Activated CD8-positive, alpha-beta memory T cell treated with anti-CD3 and anti-CD28 coated beads, Interleukin-2, amount 10 ng/mL, durations not matched to agents 7 days and 5 days (primary cell): ENCODE measurements at places on chromosomes 7 and 10. TPM values are rescaled to one million over a fixed set of nuclear protein-coding genes. Genes with fewer than 3 reads are reported as not detected.

DNA sequence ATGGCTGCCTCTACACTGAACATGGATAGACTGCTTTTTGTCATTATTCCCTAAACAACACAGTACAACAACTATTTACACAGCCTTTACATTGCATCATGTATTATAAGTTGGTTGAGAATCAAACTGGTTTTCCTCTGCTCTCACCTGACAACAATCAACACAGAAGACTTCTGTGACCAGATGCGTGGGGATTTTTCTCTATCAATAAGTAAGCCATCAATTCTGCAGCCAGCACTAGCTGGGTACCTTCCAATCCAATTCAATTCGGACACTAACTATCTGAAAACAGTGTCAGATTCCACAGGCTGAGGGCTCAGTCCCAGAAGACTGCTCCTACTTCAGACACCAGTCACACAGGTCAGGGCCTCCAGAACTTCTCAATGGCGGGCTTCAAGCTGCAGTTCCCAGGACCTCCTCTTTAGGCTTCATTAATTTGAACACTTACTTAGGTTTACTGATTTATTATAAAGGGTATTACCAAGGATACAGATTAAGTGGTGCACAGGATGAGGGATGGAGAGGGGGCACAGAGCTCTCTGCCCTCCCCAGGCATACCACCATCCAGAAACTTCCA lies 36.4 kb upstream of the ASL start:
- no peak for DNase-seq

GRCh38 chr7:124912972-124913371 lies 16.7 kb downstream of the POT1 start:
- no peak for DNase-seq

GRCh38 chr10:104809288-104810090 lies 168.4 kb downstream of the SORCS3 start:
- DNase-seq = no peak

The NFE2L3 gene
- 20.1 TPM for total RNA-seq

DNA sequence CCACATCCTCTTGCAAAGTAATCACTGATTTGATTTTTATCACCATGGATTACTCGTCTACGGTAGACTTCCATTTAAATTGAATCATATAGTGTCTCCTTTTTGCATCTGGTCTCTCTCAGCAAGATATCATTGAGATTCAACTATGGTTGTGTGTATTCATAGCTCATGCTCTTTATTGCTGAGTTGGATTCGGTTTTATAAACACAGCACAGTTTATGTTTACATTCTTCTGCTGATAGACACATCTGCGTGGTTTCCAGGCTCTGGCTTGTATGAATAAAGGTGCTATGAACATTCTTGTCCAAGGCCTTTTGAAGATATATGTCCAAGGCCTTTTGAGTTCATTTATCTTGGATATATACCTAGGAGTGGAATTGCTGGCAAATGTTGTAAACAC lies 356.5 kb upstream of the CELF2 start:
- no peak for DNase-seq

DNA sequence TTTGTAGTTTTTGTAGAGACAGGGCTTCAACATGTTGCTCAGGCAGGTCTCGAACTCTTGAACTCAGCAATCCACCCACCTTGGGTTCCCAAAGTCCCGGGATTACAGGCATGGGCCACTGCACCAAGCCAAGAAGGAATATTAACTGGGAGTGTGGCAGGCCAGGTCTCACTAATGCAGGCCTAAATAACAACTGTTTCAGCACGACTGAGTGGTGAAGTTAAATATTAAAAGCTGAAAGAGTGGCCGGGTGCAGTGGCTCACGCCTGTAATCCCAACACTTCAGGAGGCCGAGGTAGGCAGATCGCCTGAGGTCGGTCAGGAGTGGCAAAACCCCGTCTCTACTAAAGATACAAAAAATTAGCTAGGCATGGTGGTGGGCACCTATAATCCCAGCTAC lies 21.1 kb downstream of the CHUK start:
- no peak for DNase-seq

The PI4K2A gene
- total RNA-seq = 10.5 TPM

- DNase-seq = no peak
Measured at GRCh38 chr10:26457088-26457487, 18.9 kb downstream of the APBB1IP start.

GRCh38 chr7:112886208-112886607 lies 96.0 kb upstream of the TMEM168 start:
- no peak for DNase-seq

- DNase-seq = no peak
Measured at GRCh38 chr7:12431886-12432556, 28.4 kb upstream of the VWDE start.

The PILRA gene
- total RNA-seq = 3.4 TPM

The SPDYE1 gene
- not detected for total RNA-seq

DNA sequence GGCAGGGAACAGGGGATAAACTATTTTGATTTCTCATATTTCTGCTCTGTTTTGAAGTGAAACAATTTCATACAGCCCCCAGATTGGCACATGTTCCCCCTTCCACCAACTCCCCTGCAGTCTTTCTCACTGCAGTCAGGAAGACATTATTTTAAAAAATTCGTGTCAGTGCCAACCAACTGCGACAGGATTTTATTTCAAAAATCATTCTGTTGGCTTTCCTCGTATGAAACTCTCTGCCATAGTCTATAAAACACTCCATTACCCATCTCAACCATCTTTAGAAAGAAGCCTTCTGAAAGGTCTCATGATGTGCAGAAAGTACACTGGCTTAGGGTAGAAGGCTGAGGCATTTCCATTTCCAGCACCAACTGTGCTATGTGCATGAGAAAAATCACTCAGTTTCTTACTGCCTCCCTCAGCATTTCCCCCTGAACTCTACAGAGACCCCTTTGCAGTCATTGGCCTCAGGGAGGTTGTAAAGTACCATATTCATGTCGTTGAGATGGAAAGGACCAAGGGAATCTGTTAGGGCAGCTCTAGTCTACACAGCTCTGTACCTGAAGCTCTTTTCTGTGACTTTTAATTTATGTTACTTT lies 46.9 kb downstream of the STEAP1B start:
- no peak for DNase-seq

GRCh38 chr7:158584407-158584806 lies 3.2 kb downstream of the PTPRN2 start:
- no peak for DNase-seq

The CISD1 gene
- total RNA-seq = 39.4 TPM

The ARHGEF35 gene
- 1.7 TPM for total RNA-seq
